BJ (cell line): ENCODE measurements at places on chromosomes 1 and 21.

DNA sequence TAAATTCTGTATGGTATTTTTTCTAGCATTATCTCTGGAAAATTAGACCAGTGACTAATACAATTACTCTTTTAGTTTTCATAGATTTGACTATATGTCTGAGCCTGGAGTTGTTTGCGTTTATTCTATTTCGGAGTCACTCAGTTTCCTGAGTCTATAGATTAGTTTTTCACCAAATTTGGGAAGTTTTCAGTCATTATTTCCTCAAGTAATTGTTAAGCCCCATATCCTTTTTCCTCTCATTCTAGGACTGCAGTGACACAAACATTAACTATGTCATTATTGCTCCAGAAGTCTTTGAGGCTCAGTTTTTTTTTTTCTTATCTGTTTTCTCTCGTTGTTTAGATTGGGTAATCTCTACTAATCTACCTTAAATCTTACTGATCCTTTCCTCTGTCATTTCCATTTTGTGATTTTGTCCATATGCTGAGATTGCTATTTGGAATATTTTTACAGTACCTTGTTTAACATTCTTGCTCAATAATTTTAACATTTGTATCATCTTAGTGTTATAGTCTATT lies 886.2 kb downstream of the LTN1 start:
- no peak for DNase-seq

- no peak for DNase-seq
These were observed 79.5 kb downstream of the JAK1 start for GRCh38 chr1:64886877-64887276.

- no peak for DNase-seq
These were observed 56.9 kb downstream of the UBR4 start for GRCh38 chr1:19153169-19153568.

DNA sequence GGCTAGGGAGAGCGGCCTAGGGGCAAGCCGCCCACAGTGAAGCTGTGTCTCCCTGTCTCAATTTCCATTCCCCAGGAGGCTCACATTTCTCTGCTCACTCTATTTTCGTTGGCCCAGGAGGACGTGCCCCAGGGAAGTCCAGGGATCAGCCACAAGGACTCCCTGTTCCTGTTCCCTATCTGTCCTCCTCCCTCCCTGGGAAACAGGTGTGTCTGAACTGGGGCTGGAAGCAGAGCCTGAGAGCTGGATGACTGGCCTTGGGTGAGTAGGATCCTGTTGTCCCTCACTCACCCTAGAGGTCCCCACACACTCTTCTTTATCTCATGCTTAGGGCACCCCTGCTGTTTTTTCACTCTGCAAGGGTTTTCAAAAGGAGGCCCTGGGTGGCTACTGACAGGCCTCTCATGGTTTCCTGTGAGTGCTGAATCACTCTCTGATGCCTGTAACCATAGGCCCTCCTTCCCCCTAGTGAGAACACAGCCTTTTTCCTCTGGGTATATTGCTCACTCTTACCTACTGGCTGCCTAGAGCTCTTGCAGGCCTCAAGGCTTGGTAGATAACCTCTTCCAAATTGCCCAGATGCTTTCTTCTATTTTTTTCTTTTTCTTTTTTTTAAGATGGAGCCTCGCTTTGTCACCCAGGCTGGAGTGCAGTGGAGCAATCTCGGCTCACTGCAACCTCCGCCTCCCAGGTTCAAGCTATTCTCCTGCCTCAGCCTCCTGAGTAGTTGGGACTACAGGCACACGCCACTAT lies 3.3 kb upstream of the UTP11 start:
- no peak for DNase-seq

GRCh38 chr1:56709269-56709880 lies 64.3 kb downstream of the PRKAA2 start:
- no peak for DNase-seq

GRCh38 chr21:42614811-42615351 lies 38.5 kb upstream of the PDE9A start:
- DNase-seq, result no peak

DNA sequence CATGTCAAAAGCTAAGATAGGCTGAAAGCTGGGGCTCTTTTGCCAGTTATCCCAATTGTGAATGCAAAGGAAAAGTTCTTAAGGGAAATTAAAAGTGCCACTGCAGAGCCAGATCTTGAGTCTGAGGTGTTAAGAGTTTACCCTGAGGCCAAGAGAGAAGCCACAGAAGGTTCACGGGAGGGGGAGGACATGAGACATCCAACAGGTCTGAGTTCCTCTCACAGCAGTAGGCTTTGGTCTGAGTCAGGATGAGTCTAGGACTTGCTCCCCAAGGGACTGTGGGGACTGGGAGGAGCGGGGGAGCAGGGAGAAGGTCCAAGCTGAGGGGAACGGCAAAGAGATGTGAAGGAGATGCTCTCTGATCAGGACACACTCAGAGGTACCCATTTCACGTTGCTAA lies 411.2 kb upstream of the CAMK1G start:
- DNase-seq, result no peak
